GM13977 (cell line): ENCODE measurements at places on chromosomes 11 and 22.

DNA sequence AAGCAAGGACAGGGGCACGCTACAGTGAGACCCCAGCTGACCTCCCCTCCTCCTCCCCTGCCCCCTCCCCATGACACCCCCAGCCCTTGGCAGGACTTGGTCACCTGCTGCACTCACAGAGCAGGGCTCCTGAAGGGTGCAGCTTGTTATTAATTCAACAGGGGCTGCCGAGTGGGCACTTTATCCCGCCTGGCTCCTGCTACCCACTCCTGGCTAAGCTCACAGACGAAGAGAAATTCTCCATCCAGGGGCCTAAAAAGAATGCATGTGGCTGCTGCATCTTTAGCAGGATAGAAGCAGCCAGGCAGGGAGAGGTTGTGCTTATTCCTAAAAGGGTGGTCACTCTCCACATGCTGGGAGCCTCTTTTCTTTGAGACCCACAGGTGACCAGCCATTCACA is 40.3 kb downstream of the GALNT18 start:
- no peak for DNase-seq

- DNase-seq = no peak
Measured at GRCh38 chr11:20457001-20457799, 69.7 kb downstream of the PRMT3 start.

DNA sequence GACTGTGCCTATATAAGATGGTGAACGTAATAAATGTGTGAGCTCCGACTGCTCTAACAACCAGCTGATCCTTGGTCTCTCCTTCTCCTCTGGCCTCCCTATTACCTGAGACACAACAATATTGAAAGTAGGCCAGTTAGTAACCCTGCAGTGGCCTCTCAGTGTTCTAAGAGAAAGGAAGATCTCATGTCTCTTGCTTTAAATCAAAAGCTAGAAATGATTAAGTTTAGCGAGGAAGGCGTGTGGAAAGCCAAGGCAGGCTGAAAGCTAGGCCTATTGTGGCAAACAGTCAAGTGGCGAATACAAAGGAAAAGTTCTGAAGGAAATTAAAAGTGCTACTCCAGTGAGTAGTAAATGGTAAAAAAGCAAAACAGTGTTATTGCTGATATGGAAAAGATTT is 39.5 kb downstream of the HIPK3 start:
- no peak for DNase-seq

DNA sequence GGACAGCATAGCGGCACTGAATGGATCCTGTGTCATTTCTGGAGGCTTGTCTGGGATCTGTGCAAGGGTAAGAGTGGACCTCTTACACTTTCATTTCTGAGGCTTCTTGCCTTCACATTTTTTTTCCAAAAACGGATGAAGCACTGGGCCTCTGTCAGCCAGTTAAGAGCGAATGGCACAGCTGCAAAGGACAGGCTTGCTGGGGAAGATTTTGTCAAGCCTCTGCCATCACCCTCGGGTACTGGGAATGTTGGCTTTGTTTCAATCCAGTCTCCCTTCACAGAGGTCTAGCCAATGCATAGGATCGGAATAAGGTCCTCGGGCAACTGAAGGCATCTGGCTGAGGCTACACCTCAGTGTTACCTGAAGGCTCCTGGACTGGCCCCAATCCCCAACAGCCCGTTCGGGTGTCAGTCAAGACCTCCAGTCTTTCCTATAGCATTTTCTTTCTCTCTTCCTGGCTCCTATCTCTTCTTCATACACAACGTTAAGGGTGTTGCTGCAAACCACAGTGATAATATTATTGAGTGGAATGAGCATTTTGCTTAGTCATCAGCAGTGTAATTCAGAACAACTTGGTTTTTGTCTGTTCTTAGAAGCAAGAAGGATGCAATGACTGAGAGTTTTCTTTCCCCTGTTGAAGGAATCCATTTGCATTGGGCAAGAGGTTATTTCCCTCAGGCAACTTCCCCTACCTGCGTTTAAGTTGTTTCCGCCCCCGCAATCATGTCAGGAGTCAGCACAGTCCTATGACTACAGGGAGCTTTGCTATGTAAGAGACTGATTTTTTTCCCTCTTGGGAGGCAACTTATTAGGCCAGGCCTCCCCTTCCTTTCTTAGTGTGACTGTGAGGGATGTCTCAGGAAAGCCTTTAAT is 22.8 kb downstream of the NPAT start:
- DNase-seq = peak; percentile 80

DNA sequence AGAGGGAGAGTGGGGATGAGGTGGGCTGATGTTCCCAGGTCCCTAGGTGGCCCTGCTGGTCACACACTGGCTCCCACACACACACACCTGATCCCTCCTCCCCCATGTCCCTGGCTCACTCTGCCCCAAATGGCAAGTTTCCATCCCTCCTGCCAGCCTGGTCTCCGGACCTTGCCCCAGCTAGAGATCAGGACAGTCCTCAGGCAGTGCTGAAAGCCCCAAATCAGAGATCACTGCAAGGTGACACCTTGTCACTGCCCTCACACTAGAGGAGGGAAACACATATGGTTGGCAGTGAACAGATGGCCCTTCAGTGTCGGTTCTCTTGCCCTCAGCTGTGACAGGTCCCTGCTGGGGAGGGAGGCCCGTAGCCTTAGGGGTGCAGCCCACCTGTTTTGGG is 7.6 kb downstream of the TMPRSS5 start:
- DNase-seq = no peak

DNA sequence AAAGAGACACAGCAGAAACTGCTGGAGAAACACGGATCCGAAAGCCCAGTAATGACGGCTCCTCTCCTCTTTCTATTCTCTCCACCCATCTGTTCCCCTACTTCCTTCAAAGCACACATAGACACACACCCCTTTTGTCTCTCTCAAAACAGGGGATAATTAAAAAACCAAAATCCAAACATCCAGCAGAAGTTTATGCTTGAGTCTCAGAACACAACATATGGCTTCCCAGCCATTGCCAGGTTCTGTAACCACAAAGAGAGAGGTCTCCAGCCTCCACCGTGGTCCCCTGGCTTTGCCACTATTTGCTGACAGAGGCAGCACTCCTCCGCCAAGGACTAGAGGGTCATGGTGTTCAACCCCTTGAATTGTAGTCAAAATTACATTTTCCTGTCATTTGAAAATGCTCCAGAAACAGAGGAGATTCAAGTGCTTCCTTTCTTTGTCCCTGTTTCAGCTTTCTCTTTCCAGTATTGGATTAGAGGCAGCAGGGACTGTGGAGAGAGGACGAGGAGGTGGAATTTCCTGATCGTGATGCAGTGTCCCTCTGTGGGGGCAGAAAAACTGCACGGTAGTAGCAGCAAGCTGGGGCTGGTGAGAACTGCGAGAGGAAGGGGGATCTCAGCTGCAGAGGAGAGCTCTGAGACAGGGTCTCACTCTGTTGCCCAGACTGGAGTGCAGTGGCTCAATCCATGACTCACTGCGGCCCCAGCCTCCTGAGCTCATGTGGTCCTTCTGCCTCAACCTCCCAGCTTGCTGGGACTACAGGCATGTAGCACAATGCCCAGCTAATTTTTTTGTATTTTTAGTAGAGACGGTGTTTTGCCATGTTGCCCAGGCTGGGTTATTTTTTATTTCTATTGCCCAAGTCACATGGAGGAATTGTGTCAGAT is 60.3 kb downstream of the UBASH3B start:
- DNase-seq = no peak

GRCh38 chr11:118648291-118648690 is 31.2 kb downstream of the TREH start:
- no peak for DNase-seq

DNA sequence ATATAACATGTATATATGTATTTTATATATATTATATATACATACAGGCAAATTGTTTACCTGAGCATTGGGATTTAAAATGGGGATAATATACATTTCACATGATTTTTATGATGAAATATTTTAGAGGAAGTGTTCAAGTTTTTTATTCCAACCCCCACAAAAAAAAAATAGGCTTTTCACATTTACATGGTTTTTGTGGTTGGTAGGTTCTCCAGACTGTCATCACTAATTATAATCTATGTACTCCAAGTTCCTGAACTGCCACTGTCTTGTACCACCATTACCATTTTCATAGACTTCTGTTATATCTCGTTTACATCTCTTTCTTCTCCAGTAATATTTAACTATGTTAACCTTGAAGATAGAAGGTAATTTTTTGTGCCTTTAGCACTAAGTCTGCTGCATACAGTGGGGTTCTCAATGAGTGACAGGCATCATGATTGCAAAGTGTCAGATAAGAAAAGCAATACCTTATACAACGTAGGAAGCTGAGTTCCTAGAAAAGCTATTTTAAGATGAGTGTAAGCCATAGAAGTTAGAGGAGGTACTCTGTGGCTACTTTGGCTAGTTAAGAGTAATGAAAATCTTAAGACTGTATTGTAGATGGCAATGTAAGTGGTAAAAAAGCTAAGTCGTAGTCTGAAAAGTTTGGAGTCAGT is 5.2 kb downstream of the TMEM126A start:
- no peak for DNase-seq

- DNase-seq = no peak
Measured at GRCh38 chr11:14340721-14341120, 18.3 kb downstream of the RRAS2 start.

GRCh38 chr22:21622919-21623647 is 6.7 kb downstream of the YDJC start:
- DNase-seq = no peak

GRCh38 chr22:32584650-32585049 is 110.0 kb downstream of the FBXO7 start:
- no peak for DNase-seq

GRCh38 chr22:44449061-44449682 is 48.9 kb downstream of the RTL6 start:
- DNase-seq = no peak

DNA sequence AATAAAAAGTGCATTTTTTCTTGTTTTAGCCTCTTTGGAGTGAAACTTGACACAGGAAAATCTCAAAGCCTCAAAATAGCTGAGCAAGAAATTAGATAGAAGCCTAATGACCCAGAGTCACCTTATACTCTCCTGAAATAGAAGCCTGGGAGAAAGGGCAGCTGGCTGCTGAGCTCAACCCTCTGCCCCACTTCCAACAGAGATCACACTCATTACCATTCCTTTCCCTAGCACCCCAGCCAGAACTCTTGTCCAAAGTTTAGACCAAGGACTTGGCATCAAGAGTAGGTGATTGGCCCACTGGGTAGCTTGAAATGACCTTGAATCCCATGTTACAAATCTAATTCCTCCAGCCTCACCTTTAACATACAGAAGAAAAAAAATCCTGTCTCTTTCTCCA is 62.7 kb upstream of the AMOTL1 start:
- DNase-seq = no peak

GRCh38 chr11:64253481-64253880 is 2.2 kb downstream of the PLCB3 start:
- no peak for DNase-seq

DNA sequence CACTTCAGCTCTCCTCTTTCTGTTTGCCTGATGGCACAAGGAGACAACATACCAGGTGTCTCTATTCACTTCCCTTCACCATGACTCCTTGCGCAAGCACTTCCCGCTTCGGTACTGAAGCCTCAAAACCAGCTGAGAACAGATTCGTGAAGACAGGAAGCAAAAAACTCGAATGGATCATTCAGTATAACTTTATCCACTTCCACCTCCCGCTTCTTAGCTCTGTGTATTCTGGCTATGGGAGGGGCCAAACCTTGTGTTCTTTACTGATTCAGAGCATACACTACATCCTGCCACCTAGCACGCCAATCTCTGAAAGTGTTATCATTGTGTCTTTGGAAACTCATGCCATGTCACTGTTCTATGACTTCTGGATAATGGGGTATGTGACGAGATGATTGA is 62.2 kb upstream of the ADA2 start:
- DNase-seq = no peak

DNA sequence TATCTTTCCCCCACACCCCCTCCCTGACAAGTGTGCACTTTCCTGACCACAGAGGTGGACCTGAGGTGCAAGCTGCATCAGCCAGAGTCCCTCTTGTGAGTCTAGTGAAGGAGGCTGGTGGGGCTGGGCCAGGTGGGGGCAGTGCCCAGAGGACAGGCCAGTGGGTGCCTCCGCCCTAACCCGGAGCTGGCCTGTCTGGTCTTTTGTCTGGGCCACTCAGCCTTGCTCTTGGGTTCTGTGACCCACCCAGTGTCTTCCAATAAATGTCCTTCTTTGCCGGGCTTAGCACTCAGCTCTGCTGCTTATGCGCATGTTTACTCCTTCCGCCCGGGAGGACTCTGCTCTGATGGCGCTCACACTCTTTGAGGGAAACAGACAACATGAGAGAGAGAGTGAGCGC is 526.2 kb downstream of the TBC1D22A start:
- DNase-seq = no peak

- DNase-seq = peak; percentile 71
Measured at GRCh38 chr22:45164270-45165088, 754 bp downstream of the NUP50 start.

DNA sequence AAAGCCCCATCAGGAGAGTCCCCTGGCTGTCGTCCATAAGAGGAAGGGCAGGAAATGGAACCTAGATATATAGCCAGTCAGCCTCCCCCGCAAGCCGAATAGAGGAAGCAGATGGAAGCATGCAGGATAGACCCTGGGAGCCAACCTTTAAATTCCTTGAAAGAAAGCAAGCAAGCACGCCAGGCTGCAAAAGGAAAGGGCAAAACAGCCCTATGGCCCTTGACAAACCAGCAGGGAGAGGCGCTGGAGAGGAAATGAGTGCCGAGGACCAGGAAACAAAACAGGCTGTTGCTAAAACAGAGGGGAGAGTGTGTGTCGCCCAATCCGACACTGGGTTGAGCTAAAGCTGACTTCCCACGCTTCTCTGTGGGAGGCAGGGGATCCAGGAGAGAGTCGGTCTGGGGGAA is 203.5 kb upstream of the MTNR1B start:
- DNase-seq = no peak

DNA sequence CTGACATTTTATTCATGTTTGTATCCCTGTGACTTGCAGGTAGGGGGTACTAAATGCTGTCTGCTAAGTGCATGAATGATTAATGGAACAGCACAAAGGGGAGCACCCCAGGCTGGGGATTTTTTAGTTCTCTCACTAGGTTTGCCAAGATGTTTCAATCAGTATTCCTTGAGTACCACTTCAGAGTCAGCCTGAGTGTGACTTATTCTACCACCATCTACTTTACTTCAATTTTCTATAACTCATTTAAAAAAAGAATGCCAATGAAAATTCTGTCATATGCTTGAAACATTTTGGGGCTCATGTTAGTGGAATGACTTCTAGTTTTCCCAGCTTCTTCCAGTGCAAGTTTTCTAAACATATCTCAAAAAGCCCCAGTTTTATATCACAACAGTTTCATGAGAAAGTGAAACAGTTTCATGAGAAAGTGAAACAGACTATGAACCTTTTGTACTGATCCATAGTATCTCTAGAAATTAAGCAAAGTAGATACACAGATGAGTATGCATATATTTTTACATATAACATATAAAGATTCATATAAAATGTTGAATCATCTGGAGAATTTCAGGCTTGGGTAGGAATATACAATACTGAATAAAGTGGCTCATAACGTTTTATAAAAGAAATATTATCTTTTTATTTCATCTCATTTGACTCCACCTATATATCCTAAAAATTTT is 252.4 kb downstream of the GRM5 start:
- DNase-seq = peak; percentile 36

DNA sequence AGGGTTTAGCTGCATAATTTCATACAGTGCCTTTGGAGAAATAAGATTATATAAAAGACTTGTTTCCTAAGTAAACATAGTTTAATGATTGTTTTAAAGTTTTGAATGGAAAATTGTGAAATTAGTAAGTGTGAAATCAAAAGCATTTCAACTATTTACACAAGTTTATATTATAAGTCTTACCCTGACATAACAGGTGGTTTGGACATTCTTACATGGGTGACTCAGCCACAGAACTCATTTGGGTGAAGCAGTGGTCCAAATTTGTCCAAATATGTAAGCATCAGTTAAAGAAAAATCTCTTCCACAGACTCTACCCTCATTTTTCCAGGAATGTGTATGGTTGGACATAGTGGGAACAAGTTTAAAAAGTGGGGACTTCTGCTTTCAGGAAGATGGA is 68.0 kb downstream of the USP47 start:
- DNase-seq = no peak
